DMS153 (cell line): ENCODE measurements at places on chromosomes 16 and 17.
A peak's percentile ranks its signal among the peaks of the same experiment; 100 is the strongest.

DNA sequence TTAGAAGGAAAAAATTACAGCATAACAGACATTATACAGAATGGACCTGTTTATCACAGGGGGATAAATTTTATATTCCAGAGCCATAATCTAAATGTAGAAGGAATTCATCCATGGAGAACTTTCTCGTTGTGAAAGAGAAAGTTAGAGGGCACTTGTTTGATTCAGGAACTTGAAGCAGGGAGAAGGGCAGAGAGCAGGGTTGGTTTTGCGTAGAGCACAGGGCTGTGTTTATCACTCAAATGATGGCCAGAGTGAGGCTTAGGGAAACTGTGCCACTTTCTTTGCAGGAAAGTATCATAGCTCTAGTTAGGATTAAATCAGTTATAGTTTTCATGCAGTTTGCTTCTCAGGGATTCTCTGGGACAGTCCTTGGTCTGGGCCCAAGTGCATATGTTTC is 29.1 kb upstream of the MED13 start:
- DNase-seq: no peak

DNA sequence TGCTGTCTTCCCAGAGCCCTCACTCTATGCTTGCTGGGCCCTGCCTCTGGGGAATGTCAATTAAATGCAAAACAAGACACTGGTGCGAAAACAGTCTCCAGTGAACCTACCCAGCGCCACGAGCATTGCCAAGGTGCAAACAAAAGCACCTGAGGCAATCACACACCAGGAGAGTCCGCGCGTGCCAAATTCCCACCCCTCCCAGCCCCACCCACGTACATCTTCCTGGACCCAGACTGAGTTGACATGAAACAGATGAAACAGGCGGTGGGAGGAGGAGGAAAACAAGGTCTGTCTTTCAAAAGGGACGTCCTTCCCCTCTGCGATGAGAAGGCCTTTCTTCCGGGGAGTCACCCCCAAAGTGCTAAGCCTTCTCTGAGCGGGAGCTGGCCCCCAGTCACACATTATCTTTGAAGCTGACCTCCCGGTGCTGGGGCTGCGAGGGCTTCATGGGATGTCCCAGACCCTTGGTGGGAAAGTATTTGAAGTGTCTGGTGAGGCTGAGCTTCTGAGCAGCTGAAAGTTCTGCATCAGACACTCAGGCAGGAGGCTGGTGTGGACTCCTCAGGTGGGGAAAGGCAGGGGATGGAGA is 200.4 kb downstream of the AXIN2 start:
- no peak for DNase-seq

DNA sequence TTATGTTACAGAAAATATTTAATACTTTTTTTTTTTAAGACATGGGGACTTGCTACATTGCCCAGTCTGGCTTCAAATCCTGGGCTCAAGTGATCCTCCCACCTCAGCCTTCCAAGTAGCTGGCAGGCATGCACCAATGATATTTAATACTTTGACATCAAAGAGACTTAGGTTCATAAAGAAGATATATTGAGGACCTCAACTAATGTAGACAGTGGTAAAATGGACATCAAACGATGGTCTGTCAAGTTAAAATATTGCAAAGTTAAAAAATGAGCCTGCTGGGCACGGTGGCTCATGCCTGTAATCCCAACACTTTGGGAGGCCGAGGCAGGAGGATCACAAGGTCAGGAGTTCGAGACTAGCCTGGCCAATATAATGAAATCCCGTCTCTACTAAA is 8.7 kb downstream of the TEFM start:
- no peak for DNase-seq

DNA sequence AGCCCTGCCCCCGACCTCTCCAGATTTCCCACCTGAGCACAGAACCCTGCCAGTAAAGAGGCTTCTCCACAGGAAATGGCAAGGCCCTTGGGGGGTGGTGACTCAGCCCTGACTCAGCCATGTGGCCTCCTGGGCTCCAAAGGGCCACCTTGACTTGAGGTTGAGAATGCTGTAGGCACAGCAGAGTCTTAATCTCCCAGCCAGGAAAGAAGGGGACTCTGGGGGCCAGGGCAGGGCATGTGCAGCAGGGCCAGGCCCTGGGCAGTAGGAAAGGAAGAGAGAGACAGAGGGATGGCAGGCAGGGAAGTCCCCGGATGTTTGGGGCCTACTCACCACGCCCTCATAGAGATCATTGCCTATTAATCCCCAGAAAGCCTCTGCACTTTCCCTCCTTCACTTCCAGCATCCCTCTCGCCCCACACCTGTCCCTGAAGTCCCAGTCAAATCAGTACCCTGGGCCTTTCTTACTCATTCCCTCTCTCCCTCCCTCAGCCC is 4.8 kb upstream of the ITGA3 start:
- peak; percentile 42 for DNase-seq

DNA sequence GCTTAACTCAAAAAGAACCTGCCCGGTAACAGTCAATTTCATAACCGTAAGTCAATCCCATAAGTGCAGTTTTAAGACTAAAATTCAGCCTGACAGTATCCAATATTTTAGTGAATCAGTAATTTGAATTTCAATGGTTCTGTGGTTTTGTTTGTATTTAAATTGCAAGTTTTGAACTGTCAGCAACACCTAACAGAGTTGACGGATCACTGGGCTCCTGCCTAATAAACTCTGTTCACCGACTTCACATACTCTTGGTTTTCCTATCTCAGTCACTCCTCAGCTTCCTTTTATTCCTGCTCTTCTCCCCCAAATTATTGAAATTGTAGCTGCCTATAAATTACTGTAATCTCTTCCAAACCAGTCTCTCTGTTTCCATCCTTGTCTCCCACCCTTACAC is 12.5 kb downstream of the SIAH1 start:
- DNase-seq: no peak
